ENCODE measurements at places on chromosomes 1 and 21.

DNA sequence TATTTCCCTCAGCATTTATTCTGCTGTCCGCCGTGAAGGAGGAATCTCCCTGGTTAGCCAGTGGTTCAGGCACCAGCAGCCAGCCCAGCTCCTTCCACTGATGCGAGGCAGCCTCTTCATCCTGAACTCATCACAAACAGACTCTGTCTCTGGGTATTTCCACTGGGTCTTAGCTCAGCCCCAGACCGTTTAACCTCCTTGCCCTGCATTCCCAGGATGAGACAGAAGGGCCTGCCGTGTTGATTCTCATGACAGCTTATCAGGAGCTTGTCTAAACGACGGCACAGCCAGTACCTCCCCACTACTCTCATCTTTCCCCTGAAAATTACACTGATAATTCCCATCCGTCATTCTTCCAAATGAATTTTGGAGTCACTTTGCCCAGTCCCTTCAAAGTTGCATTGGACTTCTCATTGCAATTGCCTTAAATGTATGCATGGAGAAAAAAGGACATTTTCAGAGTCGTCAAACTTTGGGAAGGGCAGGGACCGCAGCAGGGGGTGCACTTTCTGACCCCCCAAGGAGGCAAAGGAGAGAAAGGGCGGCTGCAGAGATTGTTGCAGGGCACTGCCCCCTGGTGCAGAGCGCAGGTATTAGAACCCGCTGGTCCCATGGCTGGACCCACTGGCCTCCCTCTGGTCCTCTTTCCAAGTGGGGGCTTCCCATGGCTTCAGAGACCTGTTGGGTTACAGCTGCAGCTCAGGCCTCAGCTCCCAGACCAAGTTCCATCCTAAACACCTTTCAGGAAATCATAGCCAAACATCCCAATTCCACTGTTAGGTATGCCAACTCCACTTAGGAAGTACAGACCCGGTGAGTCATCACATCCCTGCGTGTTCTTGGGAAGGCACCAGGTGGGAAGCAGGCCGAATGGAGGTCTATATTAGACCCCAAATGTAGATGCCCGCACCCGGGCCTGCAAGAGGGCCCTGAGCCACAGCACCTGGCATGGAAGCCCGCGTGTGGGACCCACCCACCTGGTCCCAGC is 3.7 kb upstream of the MEGF6 start:
- no peak for DNase-seq

DNA sequence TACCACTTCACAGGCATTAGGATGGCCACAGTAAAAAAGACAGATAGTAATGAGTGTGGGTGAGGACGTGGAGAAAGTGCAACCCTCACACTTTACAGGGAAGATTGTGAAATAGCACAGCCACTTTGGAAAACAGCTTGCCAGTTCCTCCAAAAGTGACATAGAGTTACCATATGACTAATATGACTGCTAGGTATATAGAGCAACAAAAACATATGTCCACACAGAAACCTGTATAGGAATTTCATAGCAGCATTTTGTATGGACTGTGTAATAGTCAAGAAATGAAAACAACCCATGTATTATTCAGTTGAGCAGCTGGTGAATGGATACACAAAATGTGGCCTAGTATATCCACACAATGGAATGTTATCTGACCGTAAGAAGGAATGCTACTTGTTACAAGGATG is 30.4 kb upstream of the LBR start:
- DNase-seq = no peak

GRCh38 chr1:183739082-183739481 is 65.8 kb upstream of the RGL1 start:
- DNase-seq = no peak

DNA sequence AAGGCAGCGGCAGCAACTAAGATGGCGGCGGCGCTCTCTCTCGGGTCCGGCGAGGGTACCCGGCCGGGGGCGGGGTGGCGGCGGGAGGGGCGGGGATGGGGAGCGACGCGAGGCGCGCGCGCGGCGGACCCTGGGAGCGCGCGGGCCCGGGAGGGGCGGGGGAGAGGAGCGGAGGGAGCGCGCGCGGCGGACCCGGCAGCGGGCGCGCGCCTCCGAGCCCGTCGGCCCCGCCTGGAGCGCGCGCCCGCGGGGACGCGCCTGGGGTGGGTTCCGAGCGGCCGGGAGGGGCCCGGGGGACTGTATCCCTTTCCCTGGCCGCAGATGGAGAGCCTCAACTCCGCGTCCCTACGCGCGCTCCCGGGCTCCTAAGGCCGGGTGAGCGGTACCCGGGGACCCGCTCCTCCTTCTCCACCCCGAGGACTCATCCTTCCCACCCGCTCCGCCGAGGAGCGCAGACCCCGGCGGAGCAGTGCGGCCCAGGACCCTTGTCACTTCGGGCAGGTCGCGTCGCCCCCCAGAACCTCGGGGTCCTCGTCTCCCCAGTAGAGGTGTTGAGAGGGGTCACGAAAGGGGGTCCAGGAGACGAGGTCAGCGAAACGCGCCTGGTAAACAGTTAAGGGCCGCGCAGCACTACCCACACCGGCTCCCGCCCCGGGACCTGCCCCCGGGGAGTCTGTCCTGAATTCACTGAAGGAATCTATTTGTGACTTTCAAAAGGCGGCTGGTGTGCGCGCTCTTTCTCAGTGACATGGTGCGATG is at the start of gene CLSTN1:
CLSTN1 (minus strand) TSS at position 23 of the 759 bp plus-strand sequence. CDS start 232 bp downstream, outside the sequence.
- peak; percentile 95 for DNase-seq

GRCh38 chr1:204042516-204042915 is 30.4 kb upstream of the SOX13 start:
- DNase-seq = no peak
